ENCODE measurements at places on chromosomes 12 and 14.

DNA sequence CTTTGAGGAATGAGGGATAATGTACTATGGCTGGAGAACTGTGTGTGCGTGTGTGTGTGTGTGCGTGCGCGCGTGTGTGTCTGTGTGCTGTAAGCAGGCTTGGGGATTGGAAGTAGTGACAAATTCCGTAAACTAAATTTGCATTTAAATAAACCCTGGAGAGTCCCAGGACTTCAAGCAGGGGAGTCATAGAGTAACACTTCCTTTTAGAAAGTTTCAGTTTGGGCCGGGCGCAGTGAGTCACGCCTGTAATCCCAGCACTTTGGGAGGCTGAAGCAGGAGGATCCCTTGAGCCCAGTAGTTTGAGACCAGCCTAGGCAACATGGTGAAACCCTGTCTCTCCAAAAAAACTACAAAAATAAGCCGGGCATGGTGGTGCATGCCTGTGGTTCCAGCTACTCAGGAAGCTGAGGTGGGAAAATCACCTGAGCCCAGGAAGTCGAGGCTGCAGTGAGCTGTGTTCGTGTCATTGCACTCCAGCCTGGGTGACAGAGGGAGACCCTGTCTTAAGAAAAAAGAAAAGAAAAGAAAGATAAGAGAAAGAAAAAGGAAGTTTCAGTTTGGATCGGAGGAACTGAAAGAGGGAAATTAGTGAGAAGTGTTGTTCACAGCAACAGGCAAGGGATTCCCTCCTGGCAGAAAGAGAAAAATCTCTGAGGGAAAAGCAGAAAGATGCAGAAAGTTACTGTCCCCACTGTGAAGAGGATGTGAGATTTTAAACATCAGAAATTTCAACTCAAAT is 222.7 kb upstream of the SOX5 start:
- DNase-seq: no peak

GRCh38 chr12:42450248-42450647 is 124.3 kb downstream of the PPHLN1 start:
- DNase-seq: no peak

DNA sequence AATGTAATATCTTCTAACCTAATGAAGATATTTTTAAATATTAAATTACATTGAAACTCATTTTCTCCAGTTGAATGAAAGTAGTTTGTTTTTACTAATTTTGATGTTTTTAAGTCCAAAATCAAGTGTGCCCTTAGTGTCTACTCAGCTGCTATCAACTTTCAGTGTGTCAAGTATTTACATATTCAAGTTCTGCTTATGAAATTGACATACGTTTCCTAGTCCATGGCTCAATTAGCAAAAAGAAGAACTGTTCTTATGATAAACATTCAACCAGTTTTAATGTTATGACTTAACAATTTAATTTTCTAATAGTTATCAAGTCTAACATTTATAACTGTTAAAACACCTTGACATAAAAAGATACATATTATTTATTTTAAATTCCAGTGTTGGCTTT is 137.1 kb downstream of the DUSP6 start:
- DNase-seq: no peak

DNA sequence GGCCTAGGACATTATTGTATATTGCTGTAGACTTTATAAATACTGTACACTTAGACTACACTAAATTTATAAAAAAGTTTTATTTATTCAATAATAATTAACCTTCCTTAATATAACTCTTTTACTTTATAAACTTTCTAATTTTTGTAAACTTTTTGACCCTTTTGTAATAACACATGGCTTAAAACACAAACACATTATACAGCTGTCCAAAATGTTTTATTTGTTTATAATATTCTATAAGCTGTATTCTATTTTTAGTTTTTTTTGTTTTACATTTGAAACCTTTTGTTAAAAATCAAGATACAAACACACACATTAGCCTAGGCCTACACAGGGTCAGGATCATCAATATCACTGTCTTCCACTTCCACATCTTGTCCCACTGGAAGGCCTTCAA is 190.0 kb downstream of the BMP4 start:
- no peak for DNase-seq
